Urothelium cell line (cell line): ENCODE measurements at places on chromosomes 3 and 15.

- peak; percentile 92 for DNase-seq
These were observed 330.8 kb downstream of the TIGIT start for GRCh38 chr3:114624571-114625181.

DNA sequence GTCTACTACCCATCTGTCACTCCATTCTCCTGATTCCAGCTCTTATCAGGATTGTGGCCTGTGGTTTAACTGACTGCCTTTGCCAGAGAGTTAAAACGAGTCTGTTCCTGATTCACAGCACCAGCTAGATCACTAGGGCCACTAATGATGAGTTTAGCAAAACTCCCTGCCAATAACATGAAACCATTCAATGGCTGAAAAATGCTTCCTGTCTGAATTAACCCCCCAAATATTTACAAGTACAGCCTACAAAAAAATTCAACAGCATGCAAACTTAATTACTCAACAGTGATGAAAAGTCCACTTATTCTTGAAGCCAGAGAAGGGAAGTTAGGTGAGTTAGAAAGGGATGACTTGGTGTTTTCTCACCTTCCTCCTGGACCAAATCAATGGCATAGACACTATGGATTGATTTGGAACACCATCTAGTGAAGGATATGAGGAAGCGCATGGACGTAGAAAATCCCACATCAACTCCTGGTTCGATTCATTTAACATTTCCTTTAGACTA, 141.4 kb downstream of the TGFBR2 start:
- peak; percentile 46 for DNase-seq

- no peak for DNase-seq
These were observed 24.5 kb upstream of the MFSD1 start for GRCh38 chr3:158777161-158777873.

- DNase-seq = no peak
These were observed 26.2 kb downstream of the SEC62 start for GRCh38 chr3:169992781-169993180.

DNA sequence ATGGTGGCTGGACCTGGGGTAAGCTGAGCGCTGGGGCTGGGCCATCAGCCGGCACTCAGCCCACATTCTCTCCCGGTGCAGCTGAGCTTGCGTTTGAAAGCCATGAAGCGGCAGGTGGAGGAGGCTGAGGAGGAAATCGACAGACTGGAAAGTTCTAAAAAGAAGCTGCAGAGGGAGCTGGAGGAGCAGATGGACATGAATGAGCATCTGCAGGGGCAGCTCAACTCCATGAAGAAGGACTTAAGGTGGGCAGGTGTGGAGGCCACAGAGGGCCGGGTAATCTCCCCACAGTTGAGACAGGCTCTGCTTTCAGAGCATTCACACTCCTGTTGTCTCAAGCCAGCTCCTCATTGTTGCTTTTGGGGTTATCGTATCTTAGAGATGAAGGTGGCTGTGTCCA, 45.7 kb upstream of the MYZAP start:
- DNase-seq = no peak

GRCh38 chr3:6785726-6786125, 75.2 kb upstream of the GRM7 start:
- no peak for DNase-seq

DNA sequence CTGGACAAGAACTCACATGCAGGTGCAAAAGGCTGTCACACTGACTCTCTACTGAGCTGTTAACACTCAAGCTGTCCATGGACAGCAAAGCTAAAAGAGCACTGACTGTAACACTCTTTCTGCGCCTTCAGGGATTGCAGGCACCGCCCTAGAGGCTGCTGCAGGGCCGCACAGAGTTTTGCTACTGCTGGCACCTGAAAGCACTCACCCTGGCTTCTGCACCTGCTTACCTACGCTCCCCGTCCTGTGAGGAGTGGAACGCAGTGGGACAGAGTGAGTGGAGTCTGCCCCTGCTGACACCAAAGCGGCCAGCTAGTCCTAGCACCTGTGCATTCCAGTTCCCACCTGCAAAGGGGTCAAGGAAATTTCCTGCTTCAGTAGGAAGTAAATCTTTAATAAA, 941.3 kb downstream of the DIPK2A start:
- no peak for DNase-seq

DNA sequence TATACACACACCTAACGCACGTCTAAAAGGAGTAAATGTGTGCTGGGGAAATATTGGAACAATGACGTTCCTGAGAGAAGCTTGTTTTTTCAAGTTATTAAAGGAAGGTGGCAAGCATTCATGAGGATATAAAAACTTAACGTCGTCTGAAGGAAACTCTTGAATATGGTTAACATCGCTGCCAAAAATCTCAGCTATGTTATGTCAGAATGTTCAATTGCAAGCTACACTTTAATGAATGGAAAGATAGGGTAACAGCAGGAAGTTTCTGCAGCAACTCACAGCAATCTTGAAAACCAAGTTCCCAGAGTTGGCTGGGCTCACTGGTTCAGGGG, 54.3 kb upstream of the MEF2A start:
- DNase-seq = no peak

- no peak for DNase-seq
These were observed 54.3 kb upstream of the AGTR1 start for GRCh38 chr3:148643389-148643840.

DNA sequence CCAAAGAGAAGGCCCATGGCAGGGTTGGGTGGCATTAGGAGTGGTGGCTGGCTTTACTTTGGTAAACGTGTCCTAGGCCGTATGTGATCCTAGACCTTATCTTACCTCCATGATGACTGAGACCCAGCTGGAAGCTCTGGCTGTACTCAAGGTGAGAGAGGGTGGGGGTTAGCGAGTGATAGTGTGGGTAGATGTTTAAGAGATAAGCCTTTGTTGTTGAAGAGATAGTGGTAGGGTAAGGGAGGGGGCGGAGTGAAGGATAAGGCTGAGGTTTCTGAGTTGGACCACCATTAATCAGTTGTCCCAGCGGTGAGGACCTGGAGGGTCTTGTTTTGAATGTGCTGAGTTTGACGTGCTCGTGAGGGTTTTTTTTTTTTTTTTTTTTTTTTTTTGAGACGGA, 61.5 kb upstream of the ULK4 start:
- no peak for DNase-seq

GRCh38 chr15:25774871-25775270, 88.3 kb downstream of the ATP10A start:
- no peak for DNase-seq

GRCh38 chr3:152339881-152340505, 71.3 kb downstream of the MBNL1 start:
- DNase-seq = no peak

GRCh38 chr3:23071296-23071695, 131.8 kb upstream of the UBE2E2 start:
- DNase-seq = no peak
